ENCODE measurements at places on chromosomes 5 and 9.

DNA sequence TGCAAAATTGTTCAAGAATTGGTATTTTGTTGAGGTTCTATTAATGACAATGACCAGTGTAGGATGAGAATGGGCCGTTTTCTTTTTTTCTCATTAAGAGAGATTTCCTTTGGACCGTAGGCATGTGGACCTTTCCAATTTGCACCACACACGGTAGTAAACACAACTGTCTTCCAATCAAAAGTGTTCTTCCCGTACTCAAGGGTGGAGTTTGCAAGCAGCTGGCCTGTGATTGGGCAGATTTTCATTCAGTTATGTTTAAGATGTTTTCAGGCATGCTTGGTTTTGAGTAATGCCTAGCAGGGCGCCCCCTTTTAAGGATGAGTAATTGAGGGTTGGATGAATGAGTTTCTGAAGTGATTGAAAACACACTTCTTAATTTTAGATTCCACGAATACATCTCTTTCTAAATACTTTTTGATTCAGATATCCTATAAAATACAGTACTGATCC is 2.5 kb downstream of the KDM3B start:
- peak; percentile 66 for DNase-seq

GRCh38 chr9:100939636-100940035 is 88.9 kb upstream of the PLPPR1 start:
- DNase-seq = no peak

DNA sequence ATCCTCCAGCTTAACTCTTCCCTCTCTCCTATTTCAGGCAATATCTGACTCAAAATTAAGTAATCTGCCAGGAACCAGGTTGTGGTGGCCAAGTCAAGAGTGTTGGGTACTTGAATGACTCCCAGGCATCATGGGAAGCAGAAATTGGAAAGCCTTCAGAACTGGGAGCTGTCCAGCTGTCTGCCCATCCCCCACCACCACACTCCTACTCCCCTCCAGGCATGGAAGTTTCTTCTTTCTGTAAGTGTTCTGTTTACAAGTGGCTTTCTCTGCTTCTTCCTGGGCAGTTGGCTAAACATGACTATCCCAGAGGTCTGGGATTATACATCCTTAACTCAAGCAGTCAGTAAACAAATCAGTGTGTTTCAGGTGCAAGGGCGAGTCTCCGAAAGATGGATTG is 14.6 kb upstream of the PBX3 start:
- DNase-seq = no peak

GRCh38 chr5:115735108-115735998 is 81.1 kb downstream of the CDO1 start:
- no peak for DNase-seq

DNA sequence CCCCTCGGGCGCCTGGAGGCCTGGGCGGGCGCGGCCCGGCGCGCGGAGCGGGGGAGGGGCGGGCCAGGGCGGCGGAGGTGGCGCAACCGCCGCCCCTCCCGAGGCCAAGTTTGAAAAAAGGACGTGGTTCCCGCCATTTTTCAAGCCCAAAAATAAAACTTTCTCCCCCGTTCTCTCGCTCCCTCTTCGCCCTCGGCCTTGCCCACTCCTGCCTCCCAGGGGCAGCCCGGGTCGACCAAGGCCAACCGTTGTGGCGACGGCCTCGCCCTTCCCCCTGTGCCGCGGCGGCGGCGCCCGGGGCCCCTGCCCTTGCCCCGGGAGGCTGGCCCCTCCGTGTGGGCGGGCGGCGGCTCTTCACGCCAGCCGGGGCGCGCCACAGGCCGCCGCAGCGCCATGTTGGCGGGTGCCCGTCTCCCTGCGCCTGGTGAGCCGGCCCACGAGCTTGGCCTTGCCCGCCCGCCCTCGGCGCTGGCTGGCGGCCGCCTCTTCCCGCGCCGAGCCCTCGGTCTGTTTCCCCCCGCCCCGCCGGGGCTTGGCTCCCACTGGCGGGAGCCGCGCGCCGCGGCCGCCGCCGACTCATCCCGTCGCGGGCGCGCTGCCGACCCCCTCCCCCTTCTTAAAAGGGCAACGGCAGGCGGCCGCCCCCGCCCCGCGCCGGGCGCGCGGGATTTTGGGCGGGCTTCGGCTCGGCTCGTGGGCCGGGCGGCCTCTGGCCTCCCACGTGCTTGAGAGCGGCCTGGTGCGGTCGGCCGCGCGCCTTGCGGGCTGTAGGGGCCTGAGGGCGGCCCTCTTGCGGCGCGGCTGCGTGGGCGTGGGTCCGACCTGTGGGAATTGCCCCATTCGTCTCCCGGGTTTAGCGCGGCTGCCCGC is 1.3 kb downstream of the ANP32B start:
- DNase-seq = peak; percentile 87

- DNase-seq = no peak
Observed at GRCh38 chr9:85599540-85600105, 142.1 kb downstream of the AGTPBP1 start.

- DNase-seq = no peak
Observed at GRCh38 chr5:125961150-125961549, 462.1 kb upstream of the GRAMD2B start.

DNA sequence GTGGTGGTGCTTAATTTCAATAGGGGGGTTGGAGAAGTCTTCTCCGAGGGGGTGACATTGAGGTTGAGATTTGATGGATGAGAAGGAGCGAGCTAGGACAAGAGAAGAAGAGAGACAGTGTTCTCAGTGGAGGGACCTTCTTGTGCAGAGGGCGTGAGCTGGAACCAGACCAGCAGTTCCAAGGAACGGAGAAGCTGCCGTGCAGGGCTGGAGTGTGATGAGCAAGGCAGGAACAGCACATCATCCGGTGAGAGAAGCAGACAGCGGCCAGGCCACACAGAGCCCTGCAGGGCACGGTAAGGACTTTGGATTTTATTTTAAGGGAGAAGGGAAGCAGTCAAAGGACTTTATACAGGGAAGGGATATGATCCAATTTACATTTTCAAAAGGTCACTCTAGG is 206.9 kb downstream of the MELK start:
- no peak for DNase-seq
